ENCODE measurements at places on chromosomes 7 and 10.

DNA sequence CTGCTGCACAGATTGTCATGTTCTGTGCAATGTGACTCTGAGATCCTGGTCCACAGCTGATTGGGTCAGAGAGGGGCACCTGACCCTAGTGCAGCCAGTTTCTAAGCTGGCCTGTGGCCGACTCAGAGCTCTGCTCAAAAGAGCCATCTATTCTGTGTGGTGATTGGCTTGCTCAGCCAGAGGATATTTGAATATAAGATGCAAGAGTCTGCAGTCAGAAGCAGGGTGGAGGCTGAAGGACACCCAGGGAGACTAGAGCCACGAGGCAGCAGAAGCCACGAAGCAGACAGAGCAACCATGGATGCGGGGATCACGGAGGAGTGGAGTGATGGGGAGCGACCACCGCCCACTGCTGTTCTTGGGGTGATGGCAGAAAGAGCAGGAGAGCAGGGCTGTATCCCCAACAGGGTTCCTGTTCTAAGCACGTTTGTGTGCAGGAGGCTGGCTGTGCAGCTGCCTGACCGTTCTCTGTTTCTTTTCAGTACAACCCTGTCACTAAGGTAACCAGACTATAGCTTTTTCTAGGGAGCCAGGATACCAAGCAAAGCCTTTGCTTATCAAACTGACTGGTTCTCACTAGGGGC lies 19.5 kb upstream of the RHEB start:
- no peak for DNase-seq

DNA sequence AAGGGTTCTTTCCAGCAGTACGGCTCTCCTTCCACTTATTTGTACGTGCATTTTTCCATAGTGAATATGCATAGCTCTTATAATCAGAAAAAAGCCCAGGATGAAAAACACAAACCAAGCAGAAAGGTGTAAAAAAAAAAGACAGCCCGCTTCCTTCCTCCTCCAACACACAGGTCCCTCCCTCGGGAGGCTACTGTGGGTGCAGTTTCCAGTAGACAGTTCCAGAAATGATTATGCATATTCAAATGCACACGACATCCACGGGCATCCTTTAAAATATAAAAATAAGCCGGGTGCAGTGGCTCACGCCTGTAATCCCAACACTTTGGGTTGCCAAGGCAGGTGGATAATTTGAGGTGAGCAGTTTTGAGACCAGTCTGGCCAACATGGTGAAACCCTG lies 59.9 kb downstream of the TNRC18 start:
- DNase-seq, result no peak

DNA sequence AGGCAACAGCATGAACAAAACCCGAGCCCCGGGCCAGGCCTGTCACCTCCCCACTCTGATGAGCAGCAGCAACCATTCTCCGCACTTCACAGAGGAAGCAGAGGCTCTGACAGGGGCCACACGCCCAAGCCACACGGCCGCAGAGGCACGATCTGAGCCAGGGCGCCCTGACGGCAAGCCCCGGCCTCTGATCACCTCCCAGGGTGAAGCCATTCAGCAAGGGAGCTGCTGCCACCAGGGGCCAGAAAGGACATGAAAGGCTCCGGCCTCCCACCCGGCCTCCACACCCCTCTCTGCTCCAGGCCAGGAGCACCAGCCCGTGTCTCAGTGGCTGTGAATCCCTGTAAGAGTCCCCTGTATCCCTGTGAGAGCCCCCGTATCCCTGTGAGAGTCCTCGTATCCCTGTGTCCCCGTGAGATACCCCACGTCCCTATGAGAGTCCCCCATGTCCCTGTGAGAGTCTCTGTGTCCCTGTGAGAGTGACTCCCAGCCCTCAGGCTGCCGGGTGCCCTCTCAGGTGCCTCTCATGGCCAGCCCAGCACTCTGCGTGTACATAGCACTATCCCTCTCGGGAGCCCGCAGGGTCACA lies 187.8 kb downstream of the MAD1L1 start:
- DNase-seq, result no peak

GRCh38 chr10:33208166-33208565 lies 126.3 kb downstream of the NRP1 start:
- no peak for DNase-seq

DNA sequence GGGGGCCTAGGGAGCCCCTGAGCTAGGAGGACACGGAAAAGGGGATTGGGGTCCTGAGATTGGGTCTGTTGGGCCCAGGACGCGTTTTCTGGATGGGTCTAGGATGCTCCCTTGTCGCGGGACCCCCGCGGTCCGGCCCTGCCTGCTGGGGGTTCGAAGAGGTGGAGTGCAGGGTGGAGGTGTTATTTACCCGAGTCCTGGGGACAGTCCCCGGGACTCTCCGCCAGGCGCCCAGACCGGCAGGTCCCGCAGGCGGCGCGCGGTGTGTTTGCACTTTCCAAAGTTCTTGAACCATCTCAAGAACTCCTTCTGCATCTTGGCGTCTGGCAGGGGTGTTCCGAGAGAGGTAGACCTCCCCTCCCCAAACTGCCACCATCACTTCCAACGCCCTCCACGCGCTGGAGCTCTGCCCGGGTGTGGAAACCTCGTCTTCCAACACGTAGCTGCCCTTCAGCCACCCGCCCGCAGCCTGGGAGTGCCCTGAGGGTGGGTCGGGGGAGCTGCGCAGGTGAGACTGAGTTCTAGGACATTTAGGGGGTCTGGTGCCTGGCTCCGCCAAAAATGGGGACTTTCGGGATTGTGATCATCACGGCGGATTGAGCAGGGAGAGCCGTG lies 569 bp downstream of the CAV1 start:
- no peak for DNase-seq

- no peak for DNase-seq
These were observed 8.0 kb upstream of the CHST15 start for GRCh38 chr10:124101351-124101750.

DNA sequence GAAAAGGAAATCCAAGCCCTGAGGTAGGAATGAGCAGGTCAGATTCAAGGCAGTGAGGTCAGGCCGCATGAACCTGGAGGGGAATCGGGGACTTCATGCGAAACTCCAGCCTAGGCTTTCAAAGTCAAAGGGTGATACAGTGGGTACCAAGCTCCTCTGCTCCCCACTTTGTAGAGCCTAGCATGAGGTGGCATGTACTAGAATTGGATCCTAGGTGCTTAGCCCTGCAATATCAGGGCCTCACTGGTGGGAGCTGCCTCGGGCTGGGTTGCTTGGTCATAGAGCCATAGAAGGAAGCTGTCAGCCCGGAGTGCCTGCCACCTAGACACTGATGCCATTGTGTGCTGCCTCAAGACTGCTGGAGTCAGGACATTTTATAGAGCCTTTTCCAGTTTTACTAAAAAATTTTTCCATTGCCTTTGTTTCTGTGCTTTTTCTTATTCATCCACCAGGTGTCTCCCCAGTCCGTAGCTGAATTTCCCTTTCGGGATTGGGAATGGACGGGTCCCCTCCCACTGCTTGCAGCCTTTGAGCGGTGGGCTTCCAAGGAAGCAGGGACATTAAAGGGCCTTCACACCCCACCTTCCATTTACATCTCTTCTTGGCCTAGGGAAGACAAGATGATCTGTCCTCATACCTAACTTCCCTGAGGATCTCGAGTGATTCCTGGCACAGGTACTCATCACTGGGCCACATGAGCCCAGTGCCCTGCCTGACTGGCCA lies 5.5 kb upstream of the LZTS2 start:
- no peak for DNase-seq

DNA sequence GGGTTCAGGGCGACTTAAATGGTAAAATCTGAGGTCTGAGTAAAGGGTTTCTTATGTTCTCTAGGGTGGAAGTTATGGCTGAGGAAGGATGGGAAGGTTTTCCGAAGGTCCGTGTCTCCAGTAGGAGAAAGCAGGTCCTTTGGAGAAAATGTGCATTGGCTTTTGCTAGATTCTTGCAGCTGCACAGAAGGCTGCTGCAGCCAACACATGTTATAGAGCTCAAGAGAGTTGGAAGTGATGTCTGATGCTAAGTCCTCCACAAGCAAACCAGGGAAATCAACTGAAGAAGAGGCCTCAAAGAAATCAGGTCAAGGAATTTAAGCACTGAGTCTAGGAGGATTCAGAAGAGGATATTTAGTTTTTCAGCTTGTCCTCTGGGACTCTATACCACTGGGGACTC lies 404.6 kb downstream of the LRMDA start:
- no peak for DNase-seq

DNA sequence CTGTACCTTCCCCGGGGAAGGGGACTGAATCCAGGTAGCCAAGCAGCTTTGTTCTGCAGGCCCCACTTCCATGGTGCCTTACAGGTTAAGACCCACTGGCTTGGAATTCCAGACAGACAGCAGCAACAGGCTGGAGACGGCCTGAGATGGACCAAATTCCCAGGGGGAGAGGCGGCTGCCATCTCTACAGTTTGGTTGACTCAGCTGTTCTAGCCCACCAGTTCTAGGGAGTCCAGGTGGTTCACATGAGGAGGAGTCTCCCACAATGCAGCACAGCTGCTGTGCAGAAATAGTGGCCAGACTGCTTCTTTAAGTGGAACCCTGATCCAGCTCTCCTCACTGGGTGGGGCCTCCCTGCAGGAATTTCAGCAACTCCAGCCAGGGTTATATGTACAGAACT lies 74.1 kb downstream of the C10orf67 start:
- no peak for DNase-seq

GRCh38 chr10:124716369-124716768 lies 27.8 kb downstream of the FAM53B start:
- DNase-seq, result no peak

Data from HFF-Myc (cell line).